ENCODE measurements at places on chromosomes 12 and 14.

DNA sequence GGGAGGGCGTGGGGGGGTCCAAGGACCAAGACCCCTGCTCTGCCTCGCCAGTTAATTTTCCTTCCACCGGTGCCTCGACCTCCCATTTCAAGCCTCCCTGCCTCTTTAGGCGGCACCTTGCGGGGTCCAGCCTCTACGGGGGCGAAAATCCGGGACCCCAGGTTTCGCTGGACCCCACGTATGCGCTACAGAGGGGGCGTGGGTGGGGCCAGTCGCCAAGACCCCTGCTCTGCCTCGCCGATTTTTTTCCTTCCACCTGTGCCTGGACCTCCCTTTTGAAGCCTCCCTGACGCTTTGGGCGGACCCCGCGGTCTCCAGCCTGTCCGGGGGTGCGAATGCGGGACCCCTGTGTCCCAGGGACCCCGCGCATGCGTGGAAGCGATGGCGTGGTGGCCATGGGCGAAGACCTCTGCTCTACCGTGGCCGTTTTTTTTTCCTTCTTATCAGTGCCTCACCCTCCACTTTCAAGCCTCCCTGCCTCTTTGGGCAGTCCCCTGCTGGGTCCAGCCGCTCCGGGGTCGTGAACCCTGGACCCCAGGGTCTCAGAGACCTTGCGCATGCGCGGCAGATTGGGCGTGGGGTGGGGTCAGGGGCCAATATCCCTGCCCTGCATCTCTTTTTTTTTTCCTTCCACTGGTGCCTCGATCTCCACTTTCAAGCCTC is 324.2 kb downstream of the ALG10 start:
- no peak for DNase-seq

GRCh38 chr12:19316425-19316824 is 122.9 kb upstream of the AEBP2 start:
- no peak for DNase-seq

GRCh38 chr14:74691456-74691855 is 21.4 kb downstream of the AREL1 start:
- no peak for DNase-seq

GRCh38 chr12:69000540-69001243 is 67.7 kb upstream of the CPM start:
- peak; percentile 16 for DNase-seq

GRCh38 chr12:3533703-3534386 is 42.8 kb downstream of the PRMT8 start:
- no peak for DNase-seq

- DNase-seq: no peak
Measured at GRCh38 chr12:2373307-2373706, 320.5 kb downstream of the CACNA1C start.

- DNase-seq: no peak
Measured at GRCh38 chr12:30082381-30082780, 298.6 kb upstream of the TMTC1 start.

Measured in inflammatory macrophage treated with lipopolysaccharide for 1 hour (primary cell).